ENCODE measurements at places on chromosomes 1 and 21.

- DNase-seq = no peak
Measured at GRCh38 chr1:243923292-243924171, 73.5 kb upstream of the AKT3 start.

GRCh38 chr1:156706657-156707416, 1.5 kb upstream of the CRABP2 start:
- DNase-seq = peak; percentile 91

- no peak for DNase-seq
Measured at GRCh38 chr1:6188466-6188865, 8.3 kb upstream of the CHD5 start.

- no peak for DNase-seq
Measured at GRCh38 chr21:29582855-29583254, 284.1 kb downstream of the BACH1 start.

GRCh38 chr1:152933196-152933595, 13.8 kb upstream of the SPRR5 start:
- no peak for DNase-seq

DNA sequence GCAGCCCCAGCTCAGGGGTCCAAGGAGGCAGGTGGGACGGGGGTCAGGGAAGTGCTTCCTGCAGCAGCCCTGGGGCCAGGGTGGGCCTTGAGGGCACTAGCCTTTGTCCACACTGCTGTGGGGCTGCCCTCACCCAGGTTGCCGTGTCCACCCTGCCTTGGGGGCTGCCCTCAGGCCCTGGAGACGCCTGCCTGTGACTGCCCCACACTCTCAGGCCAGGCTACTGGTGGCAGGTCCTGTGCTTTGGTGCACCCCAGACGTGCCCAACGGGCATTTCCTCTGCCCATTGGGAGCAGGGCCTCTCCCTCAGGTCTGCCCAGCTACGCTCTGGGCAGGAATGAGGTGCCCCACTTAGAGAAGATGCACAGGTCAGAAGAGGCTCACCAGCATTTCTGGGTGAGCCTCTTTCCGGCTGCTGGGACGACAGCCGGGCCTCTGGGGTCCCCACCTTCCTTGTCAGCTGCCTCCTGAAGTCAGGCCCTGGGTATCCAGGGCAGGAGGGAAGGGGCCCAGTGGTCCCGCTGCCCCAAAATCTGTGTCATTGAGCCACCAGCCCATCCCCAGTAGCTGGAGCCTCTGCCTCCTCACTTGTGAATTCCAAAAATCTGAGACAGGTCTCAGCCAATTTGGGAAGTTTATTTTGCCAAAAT, 2.7 kb upstream of the MMEL1 start:
- DNase-seq = peak; percentile 44

DNA sequence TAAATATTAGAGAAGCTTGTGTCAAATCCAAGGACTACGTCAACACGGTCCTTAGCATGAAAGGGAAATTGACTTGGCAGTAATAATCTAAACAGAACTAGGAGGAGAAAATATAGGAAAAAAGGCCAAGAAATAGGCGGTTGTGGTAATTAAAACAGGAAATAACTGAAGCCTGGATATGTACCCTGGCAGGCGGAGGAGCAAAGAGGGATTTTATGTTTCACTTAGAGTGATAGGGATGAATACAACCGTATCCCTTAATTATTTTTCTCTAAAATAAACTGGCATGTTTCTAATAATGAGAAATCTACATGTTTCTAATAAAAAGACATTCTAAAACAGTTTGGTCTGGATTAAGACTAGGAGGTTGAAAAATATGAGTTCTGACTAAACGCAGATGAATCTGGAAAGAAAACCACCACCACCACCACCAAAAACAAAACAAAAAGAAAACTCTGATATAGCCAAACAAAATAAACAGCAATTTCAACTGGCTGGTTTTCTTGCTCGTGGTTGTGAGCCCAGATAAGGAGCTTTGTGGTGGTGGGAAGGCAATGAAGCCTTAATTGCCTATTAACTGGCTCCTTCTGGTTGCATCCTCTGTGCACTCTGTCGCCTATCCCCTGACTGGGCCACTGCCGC, 334.2 kb upstream of the SNX7 start:
- DNase-seq = no peak

DNA sequence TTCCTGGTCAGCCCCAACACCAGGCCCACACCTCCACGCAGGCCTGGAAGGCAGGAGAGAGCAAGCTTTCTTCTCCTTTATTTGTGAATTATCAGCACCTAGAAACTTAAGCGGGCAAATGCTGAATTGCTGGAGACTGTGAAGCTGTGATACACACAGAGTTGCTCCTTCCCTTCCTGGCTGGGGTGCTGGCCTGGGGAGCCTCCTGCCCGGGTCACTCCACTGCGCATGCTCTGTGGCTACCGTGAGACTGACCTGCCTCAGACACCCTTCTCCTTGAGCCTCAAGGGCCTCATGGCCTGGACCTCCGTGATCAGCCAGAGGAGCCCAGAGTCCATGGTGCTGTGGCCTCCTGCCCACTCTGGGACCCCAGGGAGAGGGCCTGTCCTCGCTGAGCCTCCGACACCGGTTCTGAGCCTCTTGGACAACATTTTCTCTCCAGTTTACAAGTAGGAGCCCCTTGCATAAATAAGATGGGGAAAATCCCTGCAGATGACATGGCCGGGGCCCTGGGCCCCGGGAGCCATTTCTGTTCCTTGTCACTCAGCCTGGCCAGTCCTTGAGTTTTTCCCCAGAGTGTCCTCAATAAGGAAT, 18.0 kb downstream of the AGPAT3 start:
- no peak for DNase-seq

DNA sequence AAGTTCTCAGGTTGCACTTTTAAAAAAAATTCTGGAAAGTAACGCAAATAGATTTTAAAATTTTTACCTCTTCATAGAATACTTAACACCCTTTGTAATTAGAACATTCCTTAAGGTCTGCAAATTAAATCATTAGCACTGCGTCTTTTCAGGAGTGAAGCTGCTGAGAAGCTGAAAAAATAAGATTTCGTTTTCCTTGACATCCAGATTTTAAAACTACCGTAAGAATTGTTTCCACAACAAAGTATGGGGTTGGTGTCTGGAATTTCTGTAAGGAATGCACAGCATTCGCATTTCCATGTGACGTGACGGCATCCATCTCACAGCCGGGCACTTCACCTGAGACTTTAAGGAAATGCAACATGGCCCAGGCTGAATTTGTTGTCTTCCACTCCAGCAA, 76.3 kb upstream of the COX20 start:
- DNase-seq = no peak

DNA sequence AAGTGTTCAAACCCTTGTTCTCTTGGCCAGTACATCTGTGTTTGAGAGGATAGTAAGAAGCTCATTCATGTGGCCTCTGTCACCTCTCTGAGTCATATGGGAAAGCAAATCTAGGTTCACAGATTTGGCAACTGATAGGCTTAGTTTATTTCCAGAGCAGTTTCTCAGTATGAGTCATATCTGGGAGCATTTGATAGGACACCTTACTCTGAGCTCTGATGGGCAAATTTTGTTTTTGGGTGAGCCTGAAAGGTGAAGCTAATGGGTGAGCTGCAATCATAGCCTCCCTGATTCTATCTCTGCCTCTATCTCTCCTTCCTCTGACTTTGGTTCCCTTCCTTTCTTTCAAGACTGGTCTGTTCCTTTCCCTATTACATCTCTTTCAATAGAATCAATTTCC, 134.4 kb downstream of the S1PR1 start:
- DNase-seq = no peak

DNA sequence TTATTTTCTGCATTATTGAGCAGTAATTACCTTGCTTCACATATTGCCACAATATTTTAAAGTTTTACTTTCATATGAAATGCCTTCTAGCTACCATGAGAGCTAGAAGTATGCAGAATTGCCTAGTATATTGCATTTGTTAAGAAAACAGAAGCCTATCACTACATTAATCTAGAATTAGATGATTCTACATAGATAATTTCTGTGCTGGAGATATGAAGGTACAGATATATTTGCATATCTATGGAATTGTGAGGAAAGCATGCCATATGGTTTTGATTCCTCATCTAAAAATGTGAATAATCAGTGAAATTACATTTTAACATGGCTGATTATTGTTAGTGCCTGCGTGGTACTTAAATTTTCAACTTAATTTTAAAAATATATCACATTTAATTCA, 1418.3 kb downstream of the NCAM2 start:
- DNase-seq = no peak

DNA sequence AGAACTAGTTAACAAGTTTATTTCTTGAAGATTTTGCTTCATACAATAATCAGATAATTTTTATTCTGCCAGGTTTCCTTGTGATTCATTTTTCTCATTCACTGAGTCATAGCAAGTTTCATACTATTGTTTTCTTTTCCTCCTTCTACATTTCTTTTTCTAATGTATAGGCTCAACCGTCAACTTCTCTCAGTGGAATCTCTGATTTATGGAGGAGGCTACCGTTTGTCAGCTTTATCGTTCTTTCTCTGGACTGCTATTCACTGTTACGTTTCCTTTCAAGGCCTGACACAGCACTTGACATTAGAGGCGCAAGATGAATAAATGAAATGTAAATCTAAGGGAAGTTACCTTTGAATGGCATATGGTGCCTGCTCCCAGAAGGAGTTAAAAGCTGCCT, 284.3 kb upstream of the NR5A2 start:
- DNase-seq = no peak

- no peak for DNase-seq
Measured at GRCh38 chr1:172833954-172834353, 175.1 kb downstream of the FASLG start.

GRCh38 chr1:20703124-20703756, 14.6 kb downstream of the KIF17 start:
- no peak for DNase-seq

GRCh38 chr1:97740891-97741290, 179.9 kb downstream of the DPYD start:
- no peak for DNase-seq

DNA sequence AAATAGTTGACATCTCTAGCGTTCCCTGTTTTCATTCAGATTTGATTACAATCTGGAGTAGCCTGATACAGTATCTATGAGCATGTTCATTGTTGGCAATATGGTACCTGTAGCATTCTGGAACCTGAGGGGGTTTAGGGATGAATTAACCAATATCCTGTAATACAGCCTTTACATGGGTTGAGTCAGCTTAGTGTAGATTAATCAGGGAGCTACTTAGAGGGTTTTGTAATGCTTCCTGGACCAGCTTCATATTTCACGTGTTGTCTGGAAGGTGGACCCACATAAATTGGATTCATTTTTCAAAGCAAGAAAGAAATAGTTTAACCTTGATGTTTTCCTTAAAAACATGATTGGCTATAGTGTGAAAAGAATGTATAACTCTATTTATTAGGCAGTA, 3.6 kb downstream of the OTUD3 start:
- DNase-seq = no peak

DNA sequence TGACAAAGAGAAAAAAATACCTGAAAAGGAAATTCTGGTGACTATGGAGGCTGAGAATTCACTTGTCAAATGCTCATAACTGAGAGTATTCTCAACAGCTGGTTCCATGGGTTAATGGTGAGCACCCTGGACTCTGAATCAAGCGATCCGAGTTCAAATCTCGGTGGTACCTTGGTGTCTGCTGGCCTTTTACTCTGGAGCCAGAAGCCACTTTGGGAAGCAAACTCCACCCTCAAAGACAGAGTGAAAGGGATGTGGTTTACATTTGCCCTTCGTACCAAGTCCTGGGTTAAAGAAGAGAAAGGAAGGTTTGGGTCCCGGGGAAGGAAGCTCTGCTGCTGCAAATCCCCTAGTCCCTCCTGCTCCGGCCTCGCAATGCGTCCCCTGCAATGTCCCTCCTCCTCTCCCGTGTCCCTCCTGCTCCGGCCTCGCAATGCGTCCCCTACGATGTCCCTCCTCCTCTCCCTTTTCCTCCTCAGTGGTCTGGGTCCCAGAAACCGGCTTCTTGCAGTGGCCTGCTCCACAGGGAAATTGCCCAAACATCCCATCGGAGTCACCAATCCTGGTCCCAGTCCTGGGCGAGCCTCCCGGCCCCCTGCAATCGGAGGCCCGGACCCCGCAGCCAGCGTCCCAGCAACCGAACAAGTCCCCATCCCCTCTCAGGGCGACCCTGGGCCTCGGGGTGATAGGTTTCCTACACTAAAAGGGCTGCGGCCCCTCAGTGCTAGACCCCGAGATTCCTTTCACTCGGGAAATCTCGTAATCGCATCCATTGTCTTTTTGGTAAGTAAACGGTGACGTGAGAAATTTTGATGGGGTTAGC, 129.4 kb downstream of the PPIAL4G start:
- no peak for DNase-seq

DNA sequence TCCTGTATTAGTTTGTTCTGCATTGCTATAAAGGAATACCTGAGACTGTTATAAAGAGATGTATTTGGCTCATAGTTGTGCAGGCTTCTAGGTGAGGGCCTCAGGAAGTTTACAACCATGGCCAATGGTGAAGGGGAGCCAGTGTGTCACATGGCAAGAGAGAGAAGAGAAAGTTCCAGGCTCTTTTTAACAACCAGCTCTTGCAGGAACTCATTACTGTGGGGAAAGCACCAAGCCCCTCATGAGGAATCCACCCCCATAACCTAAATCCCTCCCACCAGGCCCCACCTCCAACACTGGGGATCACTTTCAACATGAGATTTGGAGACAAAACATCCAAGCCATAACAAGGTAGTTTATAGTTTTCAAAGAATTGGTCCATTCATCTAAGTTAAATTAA, 5.0 kb upstream of the MEAF6 start:
- DNase-seq = peak; percentile 10

DNA sequence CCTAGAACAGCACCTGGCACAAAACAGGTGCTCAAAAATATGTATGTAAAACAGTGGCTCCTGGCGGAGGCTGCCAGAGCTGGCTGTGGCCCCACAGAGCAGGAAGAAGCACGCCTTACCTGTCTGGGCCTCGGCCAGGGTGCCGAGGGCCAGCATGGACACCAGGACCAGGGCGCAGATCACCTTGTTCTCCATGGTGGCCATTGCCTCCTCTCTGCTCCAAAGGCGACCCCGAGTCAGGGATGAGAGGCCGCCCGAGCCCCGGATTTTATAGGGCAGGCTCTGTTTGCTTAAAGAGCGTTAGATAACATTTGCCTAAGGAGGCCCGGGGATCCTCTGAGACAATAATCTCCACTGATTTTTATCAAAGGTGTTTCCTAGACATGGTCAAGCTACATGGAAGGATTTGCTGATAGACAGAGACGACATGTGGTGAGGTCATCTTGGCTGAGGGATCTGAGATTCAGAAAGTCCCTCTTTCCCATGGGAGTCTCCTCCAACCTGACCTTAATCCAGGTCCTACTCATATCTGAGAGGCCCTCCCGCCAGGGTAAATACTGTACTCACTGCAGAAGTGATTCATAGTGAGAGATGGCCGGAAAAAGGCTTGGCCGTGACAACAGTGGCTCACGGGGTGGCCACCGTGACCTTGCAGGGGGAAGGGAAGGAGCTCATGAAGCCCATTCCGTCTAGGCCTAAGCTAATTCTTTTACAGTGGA, at the start of gene TFF1:
TFF1 (minus strand) TSS at position 244 of the 719 bp plus-strand sequence; CDS start at position 204, 40 bp downstream.
- no peak for DNase-seq

DNA sequence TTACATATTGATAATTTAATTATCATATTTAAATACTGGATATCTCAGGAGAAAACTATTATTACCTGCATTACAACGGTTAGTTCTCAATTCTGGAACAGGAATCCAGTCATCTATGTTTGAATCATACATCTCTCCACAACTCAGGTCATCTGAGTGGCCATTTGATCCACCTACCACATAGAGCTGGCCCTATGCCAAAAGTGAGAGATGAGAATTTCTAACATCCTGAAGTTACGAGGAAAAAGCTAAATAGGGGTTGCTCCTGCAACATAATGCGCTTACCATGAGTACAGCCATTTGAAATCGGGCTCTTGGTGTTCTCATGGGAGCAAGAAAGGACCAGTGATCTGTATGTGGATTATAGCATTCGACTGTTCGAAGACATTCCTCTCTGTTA, 16.9 kb downstream of the IVNS1ABP start:
- no peak for DNase-seq

Measured in sigmoid colon (tissue), 7 donors.